Dorsolateral prefrontal cortex (tissue), 122 donors: ENCODE measurements at places on chromosomes 6 and 20. TPM values are rescaled to one million over a fixed set of nuclear protein-coding genes. Genes with fewer than 3 reads are reported as not detected.

Gene ABHD16B
- not detected for total RNA-seq

Gene DEF6
- total RNA-seq: 6.6 TPM

Gene CDSN
- not detected for total RNA-seq

Gene SLC17A4
- total RNA-seq: not detected
